Nucleus accumbens (tissue), 56 donors: ENCODE measurements at places on chromosomes 3 and 15.

- DNase-seq, result no peak
These were observed 13.9 kb upstream of the RTP1 start for GRCh38 chr3:187183210-187183862.

DNA sequence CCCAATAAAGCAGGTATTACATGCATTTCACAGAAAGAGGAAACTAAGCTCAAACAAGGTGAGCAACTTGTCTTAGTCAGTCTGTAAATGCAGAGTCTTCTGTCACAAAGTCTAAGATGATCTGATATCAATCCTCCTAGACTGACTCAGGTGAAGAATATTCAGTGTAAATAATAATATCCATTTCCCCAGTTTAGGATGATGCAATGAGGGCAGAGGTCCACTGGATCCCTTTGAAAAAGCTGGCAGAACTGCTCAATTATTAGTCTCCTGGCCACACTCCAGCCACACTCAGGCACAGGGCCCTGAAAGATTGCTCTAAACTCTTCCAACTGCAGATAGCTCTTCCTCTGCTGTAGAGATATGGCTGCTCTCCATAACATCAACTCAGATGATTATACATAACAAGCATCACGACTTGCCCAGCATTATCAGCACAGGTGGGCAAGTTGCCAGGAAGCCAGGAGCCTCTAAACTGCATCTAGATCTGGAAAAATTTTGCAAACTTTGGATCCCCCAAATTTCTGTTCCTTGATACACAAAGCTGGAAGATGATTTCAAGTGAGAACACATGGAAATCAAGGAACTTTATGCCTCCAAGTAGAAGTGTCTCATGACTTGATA, 129.8 kb upstream of the CPNE4 start:
- no peak for DNase-seq

GRCh38 chr3:183815563-183815940, 9.8 kb downstream of the MAP6D1 start:
- DNase-seq, result no peak

DNA sequence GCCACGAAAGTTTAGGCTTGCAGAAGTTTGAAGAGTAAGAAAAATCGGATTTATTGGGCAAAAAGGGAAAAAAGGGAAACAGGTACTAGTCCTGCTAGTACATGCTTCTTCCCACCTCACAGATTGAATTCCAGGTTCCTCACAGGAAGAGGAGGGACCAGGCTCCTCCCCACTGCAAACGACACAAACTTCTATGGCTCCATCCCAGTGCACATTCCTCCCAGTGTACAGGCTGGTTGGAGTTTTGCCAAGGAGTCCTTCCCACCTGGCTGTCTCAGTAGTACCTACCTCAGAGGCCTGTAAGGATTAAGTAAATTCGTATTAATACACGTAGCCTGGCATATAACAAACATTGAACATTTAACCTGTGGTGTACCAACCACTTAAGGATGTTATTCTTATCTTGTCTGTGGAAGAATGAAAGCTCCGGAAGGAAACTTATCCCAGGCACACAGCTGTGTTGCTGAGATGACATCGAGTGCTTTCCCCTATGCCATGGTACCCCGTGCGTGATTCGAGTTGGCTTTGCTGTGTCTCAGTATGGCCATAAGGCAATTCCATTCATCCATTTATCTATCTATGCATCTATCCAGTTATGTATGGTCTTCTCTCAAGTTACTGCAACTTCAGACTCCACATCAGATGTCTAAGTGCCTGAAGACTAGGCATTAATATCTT, 294.3 kb downstream of the LRTM1 start:
- no peak for DNase-seq

- peak; percentile 76 for DNase-seq
These were observed 154.2 kb downstream of the RAB11A start for GRCh38 chr15:66023311-66023972.

- no peak for DNase-seq
These were observed 72.6 kb upstream of the SLC6A6 start for GRCh38 chr3:14329842-14330241.

GRCh38 chr3:50171540-50172301, 16.6 kb downstream of the SEMA3F start:
- no peak for DNase-seq

DNA sequence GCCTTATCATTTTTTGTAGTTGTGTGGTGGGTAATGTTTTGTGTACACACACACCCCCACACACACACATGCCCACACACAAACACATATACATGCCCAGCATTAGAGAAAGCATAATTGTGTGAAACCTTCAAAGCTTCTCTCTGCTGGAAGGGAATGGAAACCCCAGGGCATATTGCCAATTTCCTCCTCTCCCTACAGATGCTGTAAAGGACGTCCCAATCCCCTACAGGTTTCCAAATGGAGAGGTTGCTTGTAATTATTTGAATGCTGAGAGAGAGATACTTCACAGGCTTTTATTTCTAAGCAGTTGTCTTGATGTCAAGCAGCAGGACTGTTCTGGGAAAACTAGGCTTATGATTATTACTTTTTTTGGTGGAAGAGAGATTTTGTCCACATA, 23.0 kb upstream of the CCK start:
- no peak for DNase-seq

GRCh38 chr3:188505911-188506310, 352.0 kb downstream of the LPP start:
- DNase-seq, result no peak

GRCh38 chr3:126316501-126316939, 40.7 kb downstream of the KLF15 start:
- no peak for DNase-seq

DNA sequence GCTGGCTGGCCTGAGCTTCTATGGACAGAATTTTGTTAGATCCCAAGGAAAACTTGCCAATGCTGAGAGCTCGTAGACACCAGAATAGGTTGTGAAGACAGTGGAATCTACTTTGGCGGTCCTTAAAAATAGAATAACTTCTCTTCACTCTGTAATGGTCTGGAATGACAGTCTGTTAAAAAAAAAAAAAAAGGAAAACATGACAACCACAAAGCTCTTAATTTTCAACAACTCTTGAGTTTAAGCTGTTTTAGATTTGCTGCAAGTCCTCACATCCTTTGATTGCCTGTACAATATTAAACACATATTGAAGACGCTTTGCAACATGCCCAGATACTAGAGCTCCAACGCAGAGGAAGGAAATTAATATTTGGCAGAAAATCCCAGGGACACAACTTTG, 122.8 kb upstream of the GALNT15 start:
- no peak for DNase-seq

DNA sequence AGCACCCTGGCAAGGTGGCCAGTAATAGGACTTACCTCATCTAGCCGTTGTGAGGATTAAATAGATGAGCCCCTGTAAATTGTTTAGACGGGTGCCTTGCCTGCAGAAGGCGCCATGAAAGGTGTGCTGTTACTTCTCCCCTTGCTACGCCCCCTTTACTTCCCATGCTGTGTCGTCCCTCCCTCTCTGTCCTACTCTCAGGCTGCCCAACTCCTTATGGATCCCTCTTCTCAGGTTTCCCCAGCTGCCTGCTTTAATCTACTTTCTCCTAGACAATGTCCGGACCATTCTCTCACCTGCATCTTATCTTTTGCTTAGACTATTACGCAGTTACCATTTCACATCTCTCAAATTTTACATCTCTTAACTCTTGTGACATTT, 1.7 kb upstream of the FBXW12 start:
- DNase-seq, result no peak

DNA sequence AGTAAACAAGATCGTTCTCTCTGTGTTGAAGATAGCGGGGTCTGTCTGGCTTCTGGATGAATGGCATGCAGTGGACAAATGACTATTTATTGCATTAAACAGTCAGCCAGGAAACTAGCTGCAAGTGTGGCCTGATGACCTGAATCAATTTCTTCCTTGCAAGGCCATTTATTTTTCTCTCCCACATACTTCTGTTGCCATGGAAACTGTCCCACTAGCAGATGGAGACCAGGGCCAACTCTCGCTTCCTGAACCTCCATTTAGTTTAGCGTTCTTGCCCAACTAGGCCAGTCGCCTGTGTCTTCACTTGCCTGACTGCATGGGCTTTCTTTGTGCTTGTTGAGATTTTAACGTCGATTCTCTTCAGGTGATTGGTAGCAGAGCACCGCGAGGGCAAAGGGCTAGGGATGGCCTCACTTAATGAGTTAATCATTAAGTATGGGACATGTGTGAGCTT, 27.6 kb downstream of the LMCD1 start:
- peak; percentile 27 for DNase-seq

- DNase-seq, result no peak
These were observed 575.1 kb downstream of the FOXP1 start for GRCh38 chr3:71008350-71008935.

DNA sequence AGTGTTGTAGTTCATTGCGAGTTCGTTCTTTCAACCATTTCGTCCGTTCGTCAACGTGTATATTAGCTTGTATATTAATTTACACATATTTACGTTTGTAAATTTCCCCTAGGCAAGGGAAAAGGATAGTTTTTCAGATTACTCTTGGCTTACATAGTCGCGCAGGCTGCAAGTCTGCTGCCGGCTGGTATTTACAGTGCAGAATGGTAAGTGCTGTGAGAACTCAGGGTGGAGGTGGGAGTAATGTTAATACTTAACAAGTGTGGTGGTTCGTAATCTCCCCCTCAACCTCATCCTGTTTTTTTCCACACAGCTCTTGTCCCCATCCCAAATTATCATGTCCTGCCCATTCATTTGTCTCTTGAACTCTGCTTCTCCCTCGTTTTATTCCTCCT, 766 bp downstream of the FAM98B start:
- DNase-seq, result no peak

- no peak for DNase-seq
These were observed 58.8 kb downstream of the XXYLT1 start for GRCh38 chr3:195212033-195212748.

GRCh38 chr15:33698126-33698525, 270.2 kb upstream of the CHRM5 start:
- DNase-seq, result no peak

- no peak for DNase-seq
These were observed 42.2 kb upstream of the PLCL2 start for GRCh38 chr3:16842272-16843270.

DNA sequence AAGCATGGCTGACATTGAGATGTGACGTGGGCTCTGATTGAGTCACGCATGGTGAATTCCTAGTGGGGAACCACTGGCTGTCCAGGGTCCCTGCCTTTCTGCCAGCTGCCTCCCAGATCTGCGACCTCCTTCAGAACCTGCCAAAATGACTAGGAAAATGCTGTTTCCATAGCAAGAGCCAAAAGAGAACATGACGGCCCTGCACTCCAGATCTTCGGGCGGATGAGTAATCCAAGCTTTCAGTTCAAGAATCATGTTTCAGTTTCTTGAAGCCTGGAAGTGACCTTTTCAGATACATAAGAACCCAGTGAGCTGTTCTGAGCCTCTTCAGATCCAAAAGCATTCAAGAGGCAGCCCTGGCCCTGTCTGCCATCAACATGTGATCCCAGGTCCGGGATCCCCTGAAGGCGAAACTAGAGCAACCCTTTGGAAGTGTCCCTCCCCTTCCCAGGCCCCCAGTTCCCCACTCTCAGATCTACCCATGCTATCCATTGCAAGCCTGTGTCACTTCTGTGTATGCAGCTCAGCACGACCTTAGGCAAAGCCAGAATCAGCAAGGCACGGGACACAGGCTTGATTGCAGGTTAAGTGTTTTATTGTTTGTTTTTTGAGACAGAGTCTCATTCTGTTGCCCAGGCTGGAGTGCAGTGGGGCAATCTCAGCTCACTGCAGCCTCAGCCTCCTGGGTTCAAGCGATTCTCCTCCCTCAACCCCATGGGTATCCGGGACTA, 19.7 kb downstream of the ANKRD63 start:
- DNase-seq, result no peak

GRCh38 chr3:18586076-18586475, 160.9 kb upstream of the SATB1 start:
- no peak for DNase-seq

DNA sequence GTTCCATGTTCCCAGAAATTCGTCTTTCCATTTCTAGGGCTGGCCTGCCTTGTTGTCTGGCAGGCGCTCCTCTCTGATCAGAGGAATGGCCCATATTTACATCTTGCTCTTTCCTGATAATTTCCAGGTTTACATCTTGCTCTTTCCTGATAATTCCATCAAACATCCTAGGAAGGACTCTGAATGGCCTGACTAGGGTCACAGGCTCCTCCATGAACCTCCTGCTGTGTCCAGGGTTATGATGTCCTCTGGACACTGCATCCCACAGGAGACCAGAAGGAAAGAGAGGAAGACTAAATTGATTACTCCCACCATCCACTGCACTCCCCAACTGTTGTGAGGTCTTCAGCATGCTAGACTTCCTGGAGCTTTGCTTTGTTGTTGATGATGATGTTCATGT, 75.4 kb downstream of the CLSTN2 start:
- no peak for DNase-seq
